ENCODE measurements at places on chromosomes 6 and 20.

- DNase-seq: no peak
These were observed 356 bp upstream of the IRAK1BP1 start for GRCh38 chr6:78867020-78867369.

GRCh38 chr20:21656308-21657067, 49.0 kb upstream of the PAX1 start:
- DNase-seq: no peak

DNA sequence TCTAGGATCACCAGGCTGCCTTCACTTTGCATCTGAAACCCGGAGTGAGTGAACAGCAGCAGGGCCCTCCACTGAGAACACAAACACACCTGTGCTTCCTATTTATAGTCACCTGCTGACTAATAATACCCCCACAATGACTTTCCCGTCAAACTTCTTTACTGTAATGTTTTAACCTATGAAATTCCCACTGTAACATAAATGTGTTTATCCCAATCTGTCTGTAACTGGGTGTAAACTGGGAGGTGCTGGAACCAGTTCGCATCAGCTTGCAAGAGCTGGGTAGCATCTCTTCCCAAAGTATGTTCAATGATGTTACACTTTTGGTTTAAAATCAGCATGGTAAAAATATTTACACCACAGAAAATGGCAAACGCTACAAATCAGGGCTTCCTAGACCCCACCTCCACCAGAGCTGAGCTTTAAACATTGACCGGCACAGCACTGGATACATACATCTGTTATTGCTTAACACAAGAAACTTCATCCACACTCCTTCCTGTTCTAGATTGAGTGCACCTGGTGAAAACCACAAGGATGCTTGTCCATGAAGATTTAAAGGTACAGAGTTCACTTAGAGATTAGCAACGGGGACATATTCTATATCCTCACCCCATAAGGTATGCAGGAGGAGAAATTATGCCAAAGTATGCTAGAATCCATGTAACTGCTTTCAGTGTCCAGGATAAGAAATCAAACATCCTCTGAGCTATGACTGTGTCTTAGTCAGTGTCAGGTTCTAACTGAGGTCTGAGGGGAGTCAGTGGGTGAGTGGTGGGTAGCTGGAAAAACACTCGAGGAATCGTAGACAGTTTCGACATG, 79.0 kb downstream of the ALDH8A1 start:
- DNase-seq: no peak

GRCh38 chr6:158269657-158270056, 42.6 kb upstream of the TULP4 start:
- no peak for DNase-seq

Data from endothelial cell of umbilical vein (primary cell).